ENCODE measurements at places on chromosomes 3 and 15.
A peak's percentile ranks its signal among the peaks of the same experiment; 100 is the strongest.

GRCh38 chr3:30894521-30895251, at the start of gene GADL1:
GADL1 (minus strand) TSS chr3:30894661; CDS start chr3:30894614, 47 bp downstream.
- no peak for DNase-seq

- DNase-seq, result no peak
These were observed 45.1 kb downstream of the IL17RD start for GRCh38 chr3:57120040-57120439.

DNA sequence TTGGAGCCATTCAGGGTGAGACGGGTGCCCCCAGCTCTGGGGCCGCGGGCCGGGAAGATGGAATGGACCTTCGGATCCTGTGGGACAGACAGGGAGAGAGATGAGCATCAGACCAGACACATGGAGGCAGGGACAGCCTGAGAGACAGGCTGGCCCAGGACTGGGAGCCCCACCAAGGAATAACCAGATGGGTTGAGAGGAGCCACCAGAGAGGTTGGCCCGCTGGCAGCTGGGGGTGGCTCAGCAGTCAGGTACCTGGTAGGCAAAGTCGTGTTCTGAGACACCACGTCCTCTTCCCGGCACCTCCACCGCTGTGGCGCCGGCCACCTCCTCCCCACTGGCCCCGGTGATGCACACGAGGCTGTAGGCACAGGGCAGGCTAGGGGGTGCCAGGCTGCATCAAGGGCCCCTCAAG, 13.8 kb downstream of the PLXNB1 start:
- peak; percentile 33 for DNase-seq

- DNase-seq, result no peak
These were observed 260.3 kb upstream of the MRPL3 start for GRCh38 chr3:131762981-131763564.

GRCh38 chr3:136883967-136884720, 22.1 kb downstream of the NCK1 start:
- no peak for DNase-seq

DNA sequence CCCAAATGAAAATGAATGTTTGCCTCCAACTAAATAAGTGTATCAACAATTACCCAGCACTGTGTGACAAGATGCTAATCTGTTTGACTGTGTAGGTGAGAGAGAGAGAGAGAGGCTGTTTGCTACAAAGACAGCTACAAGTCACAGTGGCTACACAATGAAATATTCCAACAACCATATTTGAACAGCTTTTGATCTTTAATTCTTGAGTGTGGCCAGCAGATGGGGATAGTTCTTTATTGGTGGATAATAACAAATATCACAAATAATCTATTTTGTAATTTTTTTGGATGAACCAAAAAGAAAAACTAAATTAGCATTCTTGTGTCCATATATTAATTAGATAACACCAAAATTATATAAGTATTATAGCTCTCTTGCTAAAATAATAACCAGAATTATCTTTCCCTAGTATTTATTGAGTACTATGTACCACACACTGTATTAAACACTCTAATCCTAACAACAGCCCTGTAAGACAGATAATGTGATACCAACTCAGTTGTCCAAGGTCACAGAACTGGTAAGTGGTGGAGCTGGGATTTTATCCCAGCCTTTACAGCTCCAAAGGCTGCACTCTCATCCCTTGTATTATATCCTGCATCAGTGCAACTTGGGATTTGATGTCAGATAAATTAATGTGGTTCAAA, 61.9 kb upstream of the C3orf80 start:
- peak; percentile 11 for DNase-seq

GRCh38 chr15:68526269-68526668, 52.5 kb upstream of the CORO2B start:
- no peak for DNase-seq

- no peak for DNase-seq
These were observed 58.9 kb upstream of the KY start for GRCh38 chr3:134709561-134710312.

GRCh38 chr3:44011680-44012079, 230.0 kb upstream of the TOPAZ1 start:
- no peak for DNase-seq

DNA sequence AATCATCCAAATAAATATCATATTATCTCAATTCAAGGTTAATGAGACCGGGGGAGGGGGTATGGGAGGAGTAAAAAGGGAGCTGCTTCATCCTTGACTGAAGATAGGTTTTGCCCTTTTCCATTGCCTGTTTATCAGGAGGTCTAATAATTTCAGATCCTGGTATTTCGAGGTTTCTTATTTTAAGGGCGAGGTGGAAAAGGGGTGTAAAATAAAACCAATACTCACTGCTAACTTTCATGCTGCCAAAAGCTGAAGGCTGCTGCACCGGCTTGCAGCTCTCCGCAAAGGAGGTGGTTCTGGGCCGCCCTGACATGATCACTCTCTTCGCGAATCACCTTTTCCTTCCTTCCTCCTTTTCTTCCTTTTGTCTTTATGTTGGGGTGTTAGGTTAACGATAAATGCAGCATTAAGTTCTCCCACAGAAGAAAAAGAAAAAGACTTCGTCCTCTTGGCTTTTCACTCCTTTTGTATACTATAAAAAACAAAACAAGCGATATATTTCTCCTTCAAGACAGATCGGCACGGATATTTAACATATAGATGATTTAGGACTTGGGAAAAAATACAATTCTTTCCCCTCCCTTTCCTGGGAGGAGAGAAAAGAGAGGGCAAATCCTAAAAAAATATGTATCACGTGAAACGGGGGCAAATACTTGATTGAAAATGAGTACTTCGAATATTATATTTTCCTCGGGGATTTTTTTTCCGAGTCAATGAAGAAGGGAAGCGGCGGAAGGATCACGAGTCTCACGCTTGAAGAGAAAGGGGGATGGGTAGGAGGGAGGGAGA, 932 bp downstream of the GSK3B start:
- DNase-seq, result no peak

- DNase-seq, result peak; percentile 65
These were observed 69.3 kb downstream of the TBC1D2B start for GRCh38 chr15:78007964-78008886.

DNA sequence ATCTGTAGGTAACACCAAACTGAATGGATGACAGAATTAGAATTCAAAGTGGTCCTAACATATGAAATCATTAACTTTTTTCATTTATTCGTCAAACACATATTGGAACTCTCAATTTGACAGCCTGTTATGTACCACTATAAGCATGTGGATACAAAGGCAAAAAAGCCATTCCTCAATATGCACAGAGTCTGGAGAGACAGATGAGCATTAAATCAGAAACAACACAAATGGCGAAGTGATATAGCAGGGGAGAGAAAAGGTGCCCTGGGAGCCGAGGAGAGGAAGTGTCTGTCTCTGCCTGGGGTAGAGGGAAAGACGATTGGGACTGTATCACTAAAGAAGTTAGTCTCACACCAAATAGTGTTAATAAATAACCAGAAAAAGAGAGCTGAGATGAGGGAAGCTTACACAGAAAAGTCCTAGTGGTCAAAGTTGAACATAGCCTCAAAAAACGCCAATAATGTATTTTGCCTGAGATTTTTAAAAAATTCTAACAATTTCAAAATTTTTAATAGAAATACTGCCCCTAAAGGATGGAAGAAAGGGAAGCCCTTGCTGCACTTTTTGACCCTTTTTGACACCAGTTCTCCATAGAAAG, 417.5 kb downstream of the TUSC7 start:
- no peak for DNase-seq

- no peak for DNase-seq
These were observed 202.8 kb downstream of the TP63 start for GRCh38 chr3:189833996-189834395.

DNA sequence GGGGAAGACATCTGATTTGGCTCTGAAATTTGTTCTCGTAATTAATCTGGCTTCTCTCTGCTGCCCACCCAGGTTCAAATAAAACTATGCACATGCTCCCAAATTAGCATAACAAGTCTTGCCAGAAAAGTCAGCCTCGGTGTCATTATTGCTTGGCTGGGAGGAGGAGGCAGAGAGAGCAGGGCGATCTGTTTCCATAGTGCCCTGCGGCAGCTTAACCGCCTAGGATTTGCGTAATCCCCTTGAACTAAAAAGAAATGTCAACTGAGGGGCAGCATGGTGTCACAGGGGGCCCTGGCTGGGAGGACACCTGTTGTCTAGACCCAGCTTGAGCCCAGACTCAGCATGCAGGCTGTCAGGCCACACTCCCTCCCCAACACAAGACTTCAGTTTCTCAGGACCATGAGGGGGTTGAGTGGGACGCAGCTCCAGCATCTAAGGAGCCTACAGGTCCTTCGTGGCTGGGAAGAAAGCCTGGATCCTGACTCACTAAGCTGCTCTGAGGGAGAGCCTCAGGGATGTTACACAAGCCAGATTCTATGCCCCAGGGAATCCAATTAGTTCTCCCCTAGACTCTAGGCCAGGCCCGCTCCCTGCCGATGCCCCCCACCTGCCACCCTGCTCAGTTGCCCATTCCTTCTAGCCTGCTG, 17.3 kb downstream of the MRPS11 start:
- DNase-seq, result no peak

- no peak for DNase-seq
These were observed 103.0 kb upstream of the TBL1XR1 start for GRCh38 chr3:177300039-177300833.

GRCh38 chr3:47716656-47717055, 65.0 kb downstream of the SMARCC1 start:
- no peak for DNase-seq

GRCh38 chr3:104005815-104006214, 1360.9 kb upstream of the ALCAM start:
- DNase-seq, result no peak

DNA sequence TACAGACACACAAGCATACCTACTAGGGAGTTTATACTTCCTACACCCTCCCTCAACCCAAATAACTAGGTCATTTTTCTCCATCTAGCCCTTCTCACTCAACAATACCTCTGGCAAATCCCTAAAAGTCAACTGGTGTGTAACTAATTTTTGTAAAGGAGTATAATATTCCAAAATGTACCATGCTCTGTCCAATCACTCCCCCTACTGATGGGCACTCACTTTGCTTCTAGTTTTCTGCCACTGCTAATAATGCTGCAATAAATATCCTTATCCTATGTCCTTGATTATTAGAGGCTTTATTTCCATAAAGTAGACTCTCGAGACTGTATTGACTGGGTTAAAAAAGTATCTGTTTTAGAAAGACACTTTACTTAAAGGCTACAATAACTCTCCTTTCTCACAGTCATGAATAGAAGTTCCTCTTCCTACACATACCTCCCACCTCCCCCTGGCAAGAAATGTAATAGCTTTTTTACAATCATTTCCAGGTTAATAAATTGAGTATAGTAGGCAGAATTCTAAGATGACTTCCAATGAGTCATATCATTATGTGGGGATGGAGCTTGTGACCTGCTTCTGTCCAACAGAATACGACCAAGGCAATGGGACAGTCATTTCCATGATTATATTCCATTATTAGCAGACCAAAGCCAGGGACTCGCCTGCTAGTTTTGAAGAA, 30.0 kb downstream of the SHQ1 start:
- DNase-seq, result peak; percentile 23

GRCh38 chr15:89184357-89184756, 37.0 kb downstream of the RLBP1 start:
- DNase-seq, result no peak

GRCh38 chr3:50606596-50606995, 5.0 kb downstream of the CISH start:
- DNase-seq, result no peak

- no peak for DNase-seq
These were observed 269.6 kb downstream of the ROBO2 start for GRCh38 chr3:77309460-77309859.

DNA sequence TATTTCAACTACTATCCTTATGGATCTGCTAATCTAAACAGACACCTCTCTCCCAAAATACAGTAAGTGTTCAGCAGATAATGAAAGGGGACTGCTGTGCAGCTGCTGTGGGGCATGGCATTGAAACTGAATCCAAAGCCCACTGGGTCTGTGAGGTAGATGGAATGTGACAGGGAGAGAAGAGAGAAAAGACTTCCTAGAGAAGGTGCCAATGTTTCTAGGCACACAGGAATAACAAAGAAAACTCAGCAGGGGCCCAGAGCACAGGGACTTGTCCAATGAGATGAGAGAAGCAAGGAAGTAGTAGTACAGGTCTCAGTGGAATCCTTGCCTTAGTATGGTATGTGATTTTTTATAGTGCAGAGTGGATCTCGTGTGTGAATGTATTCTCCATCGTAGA, 457.8 kb downstream of the IL5RA start:
- no peak for DNase-seq

DNA sequence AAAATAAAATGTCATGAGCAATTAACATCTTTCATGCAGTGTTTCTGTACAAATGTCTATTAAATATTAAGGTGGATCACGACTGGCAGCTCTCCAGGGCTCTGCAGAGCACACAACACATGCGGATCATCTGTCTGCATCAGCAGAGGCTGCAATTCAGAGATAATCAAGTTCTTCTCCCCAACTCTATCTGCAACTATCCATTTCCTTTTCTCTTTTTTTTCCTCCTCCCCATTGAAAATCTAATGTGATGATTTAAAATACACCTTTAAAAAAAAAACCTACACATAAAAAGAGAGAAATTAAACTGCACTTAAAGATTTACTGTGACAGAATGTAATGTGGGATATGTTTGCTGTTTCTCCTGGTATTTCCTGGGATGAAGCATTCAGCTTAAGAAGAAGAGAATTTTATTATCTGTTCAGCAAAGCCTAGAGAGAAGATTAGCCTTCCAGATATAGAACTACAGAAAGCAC, 352.6 kb upstream of the CCDC54 start:
- DNase-seq, result no peak

DNA sequence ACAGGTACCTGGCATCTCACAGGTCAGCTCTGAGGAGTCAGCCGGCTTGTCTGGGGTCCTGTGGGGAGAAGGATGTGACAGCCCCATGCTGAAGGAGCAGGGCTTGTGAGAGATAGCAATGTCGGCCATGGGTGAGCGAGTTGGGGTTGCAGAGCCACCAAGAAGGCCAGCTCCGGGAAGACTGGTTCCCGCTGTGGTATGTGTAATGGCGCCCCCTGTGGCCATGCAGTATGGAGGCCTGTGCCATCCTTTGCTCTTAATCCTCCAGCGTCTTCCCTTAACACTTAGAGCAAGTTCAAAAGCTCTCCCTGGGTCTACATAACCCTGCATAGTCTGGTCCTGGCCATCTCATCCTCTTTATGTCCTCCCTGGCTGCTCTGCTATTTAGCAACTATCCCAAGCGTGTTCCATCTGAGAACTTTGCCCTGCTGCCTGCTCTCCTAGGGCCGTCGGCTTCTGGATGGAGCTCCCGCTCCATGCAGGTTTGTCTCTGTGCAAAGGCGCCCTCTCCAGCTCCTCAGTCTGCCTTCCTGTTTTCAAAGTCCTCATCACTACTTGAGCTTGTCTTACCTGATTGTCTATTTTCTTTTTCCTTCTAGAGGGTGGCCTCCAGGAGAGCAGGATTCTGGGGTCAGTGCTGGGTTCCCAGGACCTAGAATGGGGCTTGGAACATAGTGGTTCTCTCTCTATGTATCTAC, 40.8 kb upstream of the IQCF6 start:
- DNase-seq, result no peak

DNA sequence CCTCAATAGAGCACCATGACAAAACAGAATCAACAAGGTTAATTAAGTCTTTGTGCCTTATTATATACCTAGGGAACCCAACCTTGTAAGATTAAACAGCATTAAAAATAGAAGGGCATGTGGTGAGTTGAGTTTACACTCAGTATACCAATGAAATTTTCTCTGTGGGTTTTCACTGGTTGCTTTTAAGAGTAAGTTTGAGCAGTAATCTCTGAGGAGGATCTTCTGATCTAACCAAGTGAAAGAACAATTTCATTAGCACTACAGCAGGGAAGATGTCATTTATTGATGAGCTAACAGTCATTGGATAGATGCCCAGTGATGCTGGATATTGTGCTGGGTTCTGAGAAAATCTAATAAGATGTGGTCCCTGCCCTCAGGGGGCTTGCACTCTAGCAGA, 26.9 kb upstream of the AKAP13 start:
- DNase-seq, result no peak
